ENCODE measurements at places on chromosomes 12 and 14.

DNA sequence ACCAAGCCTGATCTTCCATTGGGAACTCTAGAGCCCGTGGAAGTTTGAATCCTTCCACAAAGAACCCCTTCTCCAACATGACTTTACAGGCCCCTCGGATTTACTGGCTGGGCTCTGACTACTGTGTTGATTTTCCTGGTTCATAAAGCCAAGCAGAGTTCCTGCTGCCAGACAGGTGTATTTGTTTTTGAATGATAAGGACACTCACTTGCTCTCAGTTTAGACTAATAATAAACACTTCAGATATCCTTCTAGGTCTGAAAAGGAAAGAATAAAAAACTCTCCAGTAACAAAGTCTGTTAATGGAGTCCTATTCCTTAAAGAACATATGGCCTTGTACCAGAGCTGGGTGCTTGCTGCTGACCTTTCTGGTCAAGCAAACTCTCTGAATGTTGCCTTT, 31.0 kb downstream of the SIX1 start:
- no peak for DNase-seq

DNA sequence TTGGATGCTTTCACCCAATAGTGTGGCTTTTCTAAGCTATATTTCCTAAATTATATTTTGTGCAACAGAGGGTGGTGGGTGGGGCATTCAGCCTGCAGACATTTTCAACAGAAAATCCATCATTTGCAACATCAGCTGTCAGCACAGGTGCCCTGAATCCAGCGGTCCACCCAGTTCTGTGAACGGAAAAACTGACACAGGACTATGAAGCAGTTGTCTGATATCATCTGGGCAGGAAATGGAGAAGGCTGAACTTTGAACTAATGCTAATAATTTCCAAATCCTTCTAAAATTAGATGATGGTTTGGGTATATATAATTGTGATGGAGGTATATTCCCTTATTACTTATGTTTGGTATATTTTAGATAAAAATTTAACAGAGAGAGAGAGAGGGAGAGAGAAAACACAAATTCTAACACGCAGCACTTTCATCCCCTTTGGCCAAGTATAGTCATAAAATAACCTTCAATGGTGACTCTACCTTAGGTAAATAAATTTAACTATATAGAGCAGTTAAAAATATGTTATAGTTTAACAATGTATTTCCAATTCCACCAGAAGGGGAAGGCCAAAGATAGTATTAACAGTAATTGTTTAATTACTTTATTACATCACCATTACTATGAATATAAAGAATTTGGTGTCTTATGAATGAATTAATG, 58.3 kb upstream of the PTPRB start:
- DNase-seq: no peak

- no peak for DNase-seq
These were observed 75.5 kb downstream of the RFLNA start for GRCh38 chr12:124370384-124370783.

DNA sequence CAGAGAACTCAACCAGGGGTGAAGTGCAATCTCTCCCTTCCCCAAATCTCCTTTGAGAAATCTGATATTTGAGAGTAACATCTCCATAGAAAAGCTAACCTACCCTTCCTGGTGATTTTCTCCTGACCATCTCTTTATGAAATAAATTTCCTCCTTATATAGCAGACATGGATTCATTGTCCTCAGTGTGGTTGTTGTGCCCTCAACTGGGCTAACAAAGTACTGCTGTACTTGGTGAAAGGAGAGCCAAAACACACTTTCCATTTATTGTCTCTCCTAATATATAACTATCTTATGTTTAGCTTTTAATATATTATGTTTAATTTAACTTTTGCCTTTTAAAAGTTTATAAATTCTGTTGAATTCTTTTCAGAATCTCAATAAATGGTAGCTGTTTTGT, 65.1 kb upstream of the SLCO1B1 start:
- peak; percentile 1 for DNase-seq

DNA sequence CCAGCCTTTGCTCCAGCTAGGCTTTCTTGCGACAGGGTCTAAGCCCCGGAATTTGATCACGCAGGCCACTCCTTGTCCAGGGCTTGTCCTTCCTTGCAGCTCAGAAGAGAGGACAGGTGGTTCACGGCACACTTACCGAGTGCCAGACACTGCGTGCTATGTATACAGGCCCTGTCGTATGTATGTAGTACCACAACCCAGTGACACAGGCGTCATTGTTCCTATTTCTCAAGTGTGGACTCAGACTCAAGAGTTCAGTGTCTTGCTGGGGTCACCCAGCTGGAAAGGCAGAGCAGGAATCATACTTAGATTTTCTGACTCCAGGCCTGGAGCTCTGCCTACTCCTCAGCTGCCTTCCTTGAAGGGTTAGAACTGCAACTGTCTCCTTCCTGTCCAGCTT, 153.9 kb downstream of the SMOC1 start:
- DNase-seq: no peak

DNA sequence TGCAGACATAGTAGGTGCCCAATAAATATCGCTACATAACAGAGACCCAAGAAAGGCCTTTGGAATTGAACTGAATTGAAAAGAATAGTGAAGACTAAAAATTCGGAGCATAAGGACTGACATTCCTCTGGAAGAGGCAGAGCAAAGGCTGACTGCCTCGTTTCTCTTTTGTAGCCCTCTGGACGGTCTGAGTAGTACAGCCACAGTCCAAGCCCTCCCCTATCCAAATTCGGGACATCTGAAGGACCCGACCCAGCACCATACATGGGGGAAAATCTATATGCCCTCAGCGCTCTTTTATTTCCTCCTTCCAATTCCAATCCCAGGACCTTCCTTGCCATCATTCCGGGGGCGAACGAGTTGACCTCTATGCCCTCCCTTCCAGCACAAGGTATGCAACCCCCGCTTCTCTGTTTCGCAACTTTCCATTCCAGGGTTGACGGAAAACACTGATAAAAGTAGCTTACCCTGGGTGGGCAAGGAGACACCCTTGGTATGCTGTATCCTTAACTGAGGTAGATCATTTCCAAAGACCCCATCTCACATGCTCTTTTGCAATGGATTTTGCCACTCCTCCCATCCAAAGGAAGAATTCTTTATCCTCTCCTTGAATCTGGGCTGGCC, 127.4 kb upstream of the MAP1LC3B2 start:
- DNase-seq: no peak

DNA sequence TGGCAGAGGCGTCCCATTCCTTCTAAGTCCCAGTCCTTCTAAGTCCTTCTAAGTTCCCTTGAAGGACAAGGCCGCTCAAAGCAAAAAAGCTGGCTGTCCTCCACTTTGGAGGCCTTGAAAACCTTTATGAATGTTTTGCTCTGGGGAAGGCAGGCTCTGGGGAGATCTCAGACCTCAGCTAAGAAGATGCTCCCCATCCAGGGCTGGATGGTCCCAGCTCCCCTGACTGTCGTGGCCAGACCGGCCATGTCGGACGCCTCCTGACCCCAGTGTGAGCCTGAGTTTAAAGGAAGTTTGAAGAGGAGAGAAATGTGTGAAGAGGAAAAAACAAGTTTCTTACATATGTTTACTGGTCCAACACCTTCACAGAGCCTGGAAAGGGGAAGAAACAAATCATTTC, 5.9 kb downstream of the KRT84 start:
- no peak for DNase-seq

DNA sequence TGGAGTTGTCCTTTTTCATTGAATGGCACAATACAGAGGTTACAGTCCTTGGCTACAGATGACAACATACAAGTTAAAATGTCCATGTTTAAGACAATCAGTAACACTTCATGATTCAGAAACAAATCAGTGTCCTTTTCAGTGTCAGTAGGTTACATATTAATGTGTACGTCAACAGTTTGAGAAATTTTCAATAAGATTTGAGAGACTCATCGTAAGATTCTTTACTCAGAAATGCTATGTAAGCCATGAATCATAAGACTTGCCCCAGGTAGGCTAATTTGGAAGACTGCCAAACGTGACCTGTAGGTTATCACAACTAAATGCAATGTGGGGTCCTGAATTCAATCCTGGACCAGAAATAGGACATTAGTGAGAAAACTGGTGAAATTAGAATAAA, 3.5 kb downstream of the RDH12 start:
- DNase-seq: no peak

- peak; percentile 83 for DNase-seq
These were observed 634.9 kb downstream of the DIO2 start for GRCh38 chr14:79576424-79576823.

DNA sequence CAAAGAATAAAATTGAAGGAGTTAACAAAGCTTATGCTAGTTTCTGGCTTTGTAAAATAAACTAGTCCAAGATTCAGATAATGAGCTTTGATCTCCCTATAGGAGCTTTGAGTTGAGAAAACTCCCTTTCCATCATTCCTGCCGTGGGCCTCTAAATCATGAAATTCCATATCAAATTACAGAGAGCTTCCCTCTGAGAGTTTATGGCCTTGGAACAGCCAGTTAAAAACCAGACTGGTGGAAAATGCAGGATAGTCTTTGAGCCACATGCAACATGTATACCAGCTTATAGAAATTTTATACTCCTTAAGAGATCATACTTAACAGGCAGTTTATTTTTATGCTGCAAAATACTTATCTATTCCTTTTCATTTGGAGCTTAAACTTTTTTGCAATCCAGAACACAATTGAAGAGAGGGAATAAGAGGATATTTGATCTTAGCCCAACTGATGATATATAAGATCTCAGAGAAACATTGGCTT, 175.8 kb upstream of the ATP2B1 start:
- DNase-seq: no peak

GRCh38 chr12:122102331-122102730, 23.8 kb downstream of the MLXIP start:
- DNase-seq: no peak

GRCh38 chr14:81340201-81340600, 59.9 kb downstream of the STON2 start:
- no peak for DNase-seq

DNA sequence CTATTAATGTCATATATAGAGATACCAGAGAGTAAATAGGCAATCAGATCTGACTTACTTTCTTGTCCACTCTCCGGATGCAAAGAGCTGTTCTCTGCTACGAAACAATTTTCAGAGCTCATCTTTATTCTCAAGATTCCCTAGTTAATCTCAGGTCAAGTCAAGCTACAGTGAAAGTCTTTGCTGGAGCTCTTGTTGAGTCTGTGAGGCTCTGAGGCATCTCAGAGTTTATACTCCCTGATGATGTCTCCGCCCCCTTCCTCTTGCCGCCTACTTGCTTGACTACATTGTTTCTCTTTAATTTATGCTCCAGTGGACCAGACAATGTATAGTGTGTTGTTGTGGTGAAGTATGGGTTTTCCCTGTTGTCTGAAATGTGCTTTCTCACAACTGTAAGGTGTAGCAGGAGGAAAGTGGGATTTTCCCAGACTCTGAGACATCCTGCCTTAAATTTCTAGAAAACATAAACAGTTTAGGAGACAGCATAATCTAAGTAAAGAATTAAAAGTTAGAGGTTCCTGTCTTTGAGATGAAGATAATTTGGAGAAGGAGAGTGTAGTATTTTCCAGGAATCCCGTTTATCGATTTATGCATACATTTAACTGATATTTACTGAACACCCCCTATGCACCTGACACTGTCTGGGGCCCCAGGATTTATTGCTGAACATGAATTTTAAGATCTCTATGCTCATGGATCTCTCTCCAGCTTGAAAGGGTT, at the start of gene CD69:
Gene CD69 (minus strand): TSS at position 203 of the 720 bp plus-strand sequence. CDS start 81 bp downstream, at position 122.
- no peak for DNase-seq

GRCh38 chr12:13169272-13169671, 27.3 kb upstream of the EMP1 start:
- DNase-seq: no peak

DNA sequence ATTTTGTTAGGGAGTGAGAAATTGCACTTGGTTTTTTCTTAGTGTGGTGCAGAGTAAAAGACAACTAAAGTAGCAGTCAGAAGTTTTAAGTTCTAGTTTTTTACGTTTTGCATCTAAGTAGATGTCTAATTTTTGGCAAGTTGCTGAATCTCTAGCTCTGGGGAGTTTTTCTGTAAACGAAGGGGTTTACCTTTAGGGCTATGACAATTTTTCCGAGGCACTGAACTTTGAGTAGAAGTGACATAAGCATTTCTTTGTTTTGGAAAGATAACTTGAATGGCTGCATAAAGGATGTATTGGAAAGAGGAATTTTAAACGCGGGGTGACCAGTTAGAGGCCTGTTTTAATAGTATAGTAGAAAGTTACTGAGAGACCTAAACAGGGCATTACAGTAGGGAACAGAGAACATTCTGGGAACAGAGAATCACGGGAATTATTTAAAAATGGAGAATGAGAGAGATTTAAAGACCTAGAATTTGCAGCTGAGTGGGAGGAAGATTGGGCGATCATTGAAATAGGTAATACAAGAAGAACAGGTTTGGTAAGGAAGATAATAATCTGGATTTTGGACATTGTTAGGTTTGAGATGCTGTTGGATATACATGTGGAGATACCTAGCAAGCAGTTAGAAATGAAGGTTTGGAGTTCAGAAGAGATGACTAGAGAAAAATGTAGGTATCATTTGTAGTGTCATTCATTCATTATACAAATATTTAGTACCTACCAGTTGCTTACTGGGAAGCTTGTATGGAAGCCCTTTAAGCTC, 1.2 kb downstream of the ZNF410 start:
- no peak for DNase-seq

DNA sequence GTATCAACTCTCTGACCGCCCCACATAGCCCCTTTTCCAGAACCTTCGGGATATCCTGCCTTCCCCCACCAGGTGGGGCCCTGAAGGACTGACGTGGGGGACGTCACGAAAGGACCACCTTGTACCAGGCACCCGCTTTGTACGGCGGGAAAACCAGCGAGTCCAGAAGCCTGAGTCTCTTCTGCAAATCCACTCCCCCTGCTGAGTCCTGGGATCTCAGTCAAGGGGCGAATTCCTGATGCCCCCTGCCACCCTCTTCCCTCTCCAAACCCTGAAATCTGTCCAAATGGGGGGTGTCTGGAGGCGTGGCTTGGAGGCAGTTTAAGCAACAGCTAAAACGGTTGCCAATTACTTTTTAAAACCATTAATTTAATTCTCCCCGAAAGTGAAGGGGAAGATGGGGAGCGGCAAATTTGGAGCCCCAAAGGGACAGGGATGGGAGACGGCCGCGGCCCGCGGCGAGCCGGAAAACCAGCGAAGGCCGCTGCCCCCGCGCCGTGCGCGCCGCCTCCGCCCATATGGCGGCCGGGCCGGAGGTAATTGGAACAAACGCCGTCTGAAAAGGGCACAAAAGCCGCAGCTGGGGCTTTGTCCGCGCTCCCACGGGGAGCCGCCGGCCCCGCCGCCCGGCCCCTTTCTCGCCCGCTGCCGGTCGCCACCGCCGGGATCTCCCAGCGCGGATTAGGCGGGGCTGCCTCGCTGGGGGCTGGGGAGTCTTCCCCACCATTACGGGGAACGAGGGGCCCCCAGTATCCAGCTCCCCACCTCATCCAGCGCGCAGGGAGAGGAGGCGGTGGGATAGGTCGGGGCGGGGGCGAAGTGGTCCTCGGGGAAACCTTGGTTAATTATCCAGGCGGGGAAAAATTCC, 6.6 kb downstream of the LHX5 start:
- DNase-seq: no peak

GRCh38 chr12:109710205-109710746, 3.3 kb upstream of the FAM222A start:
- no peak for DNase-seq

GRCh38 chr14:95360828-95361227, 41.1 kb upstream of the CLMN start:
- no peak for DNase-seq

Data from NCI-H446 treated with DMSO at 0.1 percent for 48 hours (cell line).